Activated T-cell treated with anti-CD3 and anti-CD28 coated beads for 48 hours (primary cell): ENCODE measurements at places on chromosomes 16 and 17.

DNA sequence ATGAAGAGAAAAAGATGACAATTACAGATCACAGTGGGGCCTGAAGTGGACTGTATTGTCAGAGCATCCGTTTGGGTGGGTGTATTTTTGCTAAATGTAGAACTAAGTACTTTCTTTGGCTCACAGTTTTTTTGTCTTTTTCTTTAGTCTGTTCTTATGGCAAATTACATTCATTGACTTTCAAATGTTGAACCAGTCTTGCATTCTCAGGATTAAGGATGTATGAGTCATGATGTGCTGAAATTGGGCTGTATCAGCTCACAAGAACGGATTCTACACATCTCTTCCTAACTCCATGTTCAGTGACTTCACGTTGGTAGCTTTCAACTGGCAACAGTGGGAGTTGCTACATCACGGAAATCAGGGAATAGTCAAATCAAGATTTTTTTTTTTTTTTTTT, 66.5 kb downstream of the TEX2 start:
- DNase-seq, result no peak

DNA sequence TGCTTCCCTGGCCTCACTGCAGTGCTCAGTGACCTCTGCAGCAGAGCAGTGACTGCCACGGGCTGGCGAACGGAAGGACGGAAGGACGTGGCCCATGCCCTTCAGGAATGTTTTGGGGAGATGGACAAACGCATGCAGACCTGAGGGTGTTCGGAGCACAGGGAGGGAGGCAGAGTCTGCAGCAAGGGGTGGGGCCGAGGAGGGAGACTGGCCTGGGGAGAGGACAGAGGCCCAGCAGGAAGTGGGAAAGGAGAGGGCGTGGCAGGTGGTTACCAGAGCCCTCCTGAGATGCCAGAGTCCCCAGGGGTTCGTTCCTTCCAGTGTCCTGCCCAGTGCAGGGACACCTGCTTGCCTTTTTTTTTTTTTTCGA, 21.9 kb downstream of the ADORA2B start:
- DNase-seq, result no peak

DNA sequence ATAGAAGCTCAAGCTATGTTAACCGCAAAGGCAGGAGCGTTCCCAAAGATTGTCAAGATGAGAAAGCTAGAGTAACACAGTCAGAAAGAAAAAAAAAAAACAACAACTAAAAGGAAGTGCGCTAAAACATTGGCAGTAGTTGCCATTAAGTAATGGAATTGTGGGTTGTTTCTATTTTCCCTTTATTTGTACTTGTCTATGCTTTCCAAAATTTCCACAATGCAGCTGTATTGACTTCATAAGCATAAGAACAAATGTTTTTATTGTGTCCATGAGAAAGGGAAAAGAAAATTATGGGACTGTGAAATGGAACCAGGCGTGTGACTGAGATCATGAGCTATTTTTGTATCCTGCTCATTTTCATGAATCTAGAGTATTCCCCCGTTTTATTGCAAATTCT, 153.4 kb downstream of the TMEM114 start:
- no peak for DNase-seq

DNA sequence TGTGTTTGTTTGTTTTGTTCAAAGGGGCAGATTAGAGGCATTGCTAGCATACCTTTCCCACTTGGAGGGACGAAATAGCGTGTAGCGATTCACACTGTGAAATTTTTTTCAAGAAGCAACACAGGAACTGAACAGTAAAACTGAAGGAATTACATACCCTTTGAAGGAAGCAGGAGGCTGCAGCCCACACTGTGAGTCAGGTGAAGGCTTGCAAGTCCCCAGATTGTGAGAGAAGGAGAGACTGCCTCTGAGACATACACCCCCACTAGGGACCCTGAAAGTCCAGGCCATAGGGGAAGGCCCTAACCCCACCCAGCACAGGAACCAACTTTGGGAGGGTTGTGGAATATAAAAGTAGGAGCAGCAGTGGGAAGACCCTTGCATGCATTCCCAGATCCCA, 69.6 kb upstream of the HS3ST3A1 start:
- no peak for DNase-seq

DNA sequence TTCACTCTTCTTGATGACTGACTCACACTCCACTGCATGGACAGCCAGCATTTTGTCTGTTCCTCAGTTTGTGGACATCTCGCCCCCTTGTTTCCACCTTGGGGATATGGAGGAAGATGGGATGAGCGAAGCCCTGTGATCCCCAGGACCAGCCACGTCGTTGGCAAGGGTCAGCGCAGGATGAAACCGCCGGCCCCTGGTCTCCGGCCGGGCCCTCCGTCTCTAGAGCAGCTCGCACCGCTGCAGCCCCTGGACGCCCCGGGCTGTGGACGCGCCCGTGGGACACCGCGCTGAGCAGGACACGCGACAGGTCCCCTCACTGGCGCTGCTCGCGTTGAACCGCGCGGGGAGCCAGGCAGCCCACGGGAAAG, 604 bp upstream of the ZC3H18 start:
- no peak for DNase-seq

DNA sequence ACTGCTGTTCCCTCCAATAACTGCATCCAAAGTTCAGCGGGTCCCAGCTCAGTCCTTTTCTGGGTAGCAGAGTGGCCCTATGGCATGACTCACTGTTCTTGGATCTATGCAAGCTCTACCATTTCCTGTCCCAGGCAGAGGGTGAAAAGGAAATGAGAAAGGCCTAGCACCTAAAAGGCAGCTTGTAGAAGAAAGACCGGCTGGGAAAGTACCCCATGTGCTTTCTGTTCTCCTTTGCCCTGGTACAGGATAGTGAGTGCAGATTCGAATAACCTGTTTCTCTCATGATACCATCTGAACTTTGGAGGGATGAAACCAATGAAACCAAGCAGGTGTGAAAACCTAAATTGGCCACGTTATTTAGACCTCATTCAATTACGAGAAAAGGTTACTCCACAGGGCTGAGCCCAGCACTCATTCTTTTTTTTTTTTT, 12.7 kb upstream of the HASPIN start:
- peak; percentile 53 for DNase-seq

GRCh38 chr16:14389359-14389758, 240.7 kb downstream of the PARN start:
- DNase-seq, result no peak

DNA sequence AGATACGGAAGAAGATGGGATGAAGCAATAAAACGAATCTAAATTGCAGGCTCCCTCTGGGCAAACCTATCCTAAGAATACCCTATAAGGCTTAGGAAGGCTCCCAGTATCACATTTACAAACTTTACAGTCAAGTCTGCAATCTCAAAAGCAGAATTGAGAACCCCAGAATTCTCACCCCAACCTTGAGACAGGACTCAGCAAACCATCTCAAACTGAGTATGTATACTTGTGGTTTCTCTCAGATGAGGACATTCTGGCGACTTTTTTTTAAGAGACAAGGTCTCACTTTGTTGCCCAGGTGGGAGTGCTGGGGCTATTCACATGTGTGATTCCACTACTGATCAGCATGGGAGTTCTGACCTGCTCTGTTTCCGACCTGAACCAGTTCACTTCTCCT, 19.3 kb upstream of the ITGA2B start:
- DNase-seq, result no peak

GRCh38 chr17:48558057-48558830, 13.3 kb upstream of the HOXB2 start:
- DNase-seq, result no peak

DNA sequence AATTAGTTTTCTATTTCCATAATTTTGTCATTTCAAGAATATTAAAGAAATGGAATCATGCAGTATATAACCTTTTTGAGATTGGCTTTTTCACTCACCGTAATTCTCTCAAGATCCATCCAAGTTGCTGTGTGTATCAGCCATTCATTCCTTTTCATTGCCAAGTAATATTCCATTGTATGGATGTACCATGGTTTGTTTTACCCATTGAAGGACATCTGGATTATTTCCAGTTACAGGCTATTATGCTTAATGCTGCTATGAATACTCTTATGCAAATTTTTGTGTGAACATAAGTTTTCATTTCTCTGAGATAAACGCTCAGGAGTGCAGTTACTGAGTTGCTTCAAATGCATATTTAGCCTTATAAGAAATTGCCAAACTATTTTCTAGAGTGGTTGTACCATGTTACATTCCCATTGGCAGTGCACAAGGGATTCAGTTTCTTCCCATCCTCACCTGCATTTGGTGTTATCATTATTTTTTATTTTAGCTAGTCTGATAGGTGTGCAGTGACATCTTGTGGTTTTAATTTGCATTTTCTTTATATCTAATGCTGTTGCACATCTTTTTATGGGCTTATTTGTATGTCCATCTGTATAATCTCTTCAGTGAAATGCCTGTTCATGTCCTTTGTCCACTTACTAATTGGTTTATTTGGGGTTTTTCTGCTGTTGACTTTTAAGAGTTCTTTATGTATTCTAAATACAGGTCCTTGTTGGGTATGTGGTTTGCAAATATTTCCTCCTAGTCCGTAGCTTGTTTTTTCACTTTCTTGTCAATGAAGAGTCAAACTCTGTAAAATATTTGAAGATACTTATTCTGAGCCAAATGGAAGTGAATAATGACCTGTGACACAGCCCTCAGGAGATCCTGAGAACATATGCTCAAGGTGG, 32.7 kb downstream of the BMERB1 start:
- no peak for DNase-seq

DNA sequence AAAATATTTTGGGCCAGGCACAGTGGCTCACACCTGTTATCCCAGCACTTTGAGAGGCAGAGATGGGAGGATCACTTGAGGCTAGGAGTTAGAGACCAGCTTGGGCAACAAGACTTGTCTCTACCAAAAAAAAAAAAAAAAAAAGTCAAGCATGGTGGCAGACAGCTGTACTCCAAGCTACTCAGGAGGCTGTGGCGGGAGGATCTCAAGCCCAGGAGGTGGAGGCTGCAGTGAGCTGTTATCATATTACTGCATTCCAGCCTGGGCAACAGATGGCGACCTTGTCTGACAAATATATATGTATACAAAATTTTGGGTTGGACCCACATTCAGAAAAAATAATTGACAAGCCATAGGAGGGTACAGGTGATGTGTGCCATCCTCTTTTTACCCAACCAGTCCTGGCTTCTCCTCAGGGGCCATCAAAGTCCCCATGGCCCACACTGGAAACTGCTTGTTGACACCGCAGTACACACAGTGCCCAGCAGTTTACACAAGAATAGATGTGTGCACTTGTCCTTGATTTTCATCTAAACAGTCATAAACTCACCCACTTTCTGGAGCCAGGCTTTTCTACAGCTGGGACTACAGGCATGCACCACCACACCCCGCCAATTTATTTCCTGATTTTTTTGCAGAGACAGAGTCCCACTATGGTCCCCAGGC, 1.7 kb downstream of the CES2 start:
- DNase-seq, result no peak

DNA sequence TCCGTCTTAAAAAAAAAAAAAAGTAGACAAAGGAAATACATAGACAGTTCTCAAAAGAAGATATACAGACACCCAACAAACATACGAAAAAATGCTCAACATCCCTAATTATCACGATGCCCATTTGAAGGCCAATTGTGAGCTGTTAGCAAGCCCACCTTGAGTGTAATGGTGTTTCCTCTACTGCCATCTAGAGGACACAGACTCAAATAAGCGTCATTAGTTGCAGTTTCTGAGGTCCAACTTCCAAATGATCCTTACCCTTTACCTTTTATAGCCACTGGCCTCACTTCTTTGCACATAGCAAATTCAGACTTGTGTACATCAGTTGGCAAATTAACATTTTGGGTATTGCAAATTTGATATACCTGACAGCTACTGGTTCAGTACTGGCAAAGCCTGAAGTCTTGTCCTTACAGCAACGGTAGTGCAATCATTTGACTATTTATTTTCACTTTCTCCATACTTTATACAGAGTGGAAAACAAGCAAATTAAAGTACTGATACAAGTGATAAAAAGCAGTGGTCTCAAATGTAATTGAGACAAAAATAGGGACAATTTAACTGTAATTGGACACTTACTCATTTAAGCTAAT, 536.3 kb upstream of the EEF2KMT start:
- DNase-seq, result no peak

- no peak for DNase-seq
These were observed 11.3 kb upstream of the PHOSPHO1 start for GRCh38 chr17:49241692-49242397.

- DNase-seq, result no peak
These were observed 228.8 kb downstream of the CBLN1 start for GRCh38 chr16:49052846-49053245.

DNA sequence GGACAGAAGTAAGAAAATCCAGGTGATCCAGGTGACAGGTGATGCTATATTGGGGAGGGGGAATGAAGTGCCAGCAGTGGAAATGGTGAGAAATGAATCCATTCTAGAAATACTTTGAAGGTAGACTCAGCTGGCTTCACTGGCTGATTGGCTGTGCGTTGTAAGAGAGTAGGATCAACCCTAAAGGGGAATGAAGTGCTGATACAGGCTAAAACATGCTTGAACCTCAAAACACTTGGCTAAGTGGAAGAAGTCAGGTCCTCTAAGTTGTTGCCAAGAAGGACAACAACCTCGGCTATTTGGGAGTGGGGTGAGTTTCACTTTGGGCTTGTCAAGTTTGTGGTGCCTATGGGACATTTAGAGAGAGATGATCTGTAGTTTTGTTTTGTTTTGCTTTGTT, 24.1 kb upstream of the SCNN1B start:
- no peak for DNase-seq

DNA sequence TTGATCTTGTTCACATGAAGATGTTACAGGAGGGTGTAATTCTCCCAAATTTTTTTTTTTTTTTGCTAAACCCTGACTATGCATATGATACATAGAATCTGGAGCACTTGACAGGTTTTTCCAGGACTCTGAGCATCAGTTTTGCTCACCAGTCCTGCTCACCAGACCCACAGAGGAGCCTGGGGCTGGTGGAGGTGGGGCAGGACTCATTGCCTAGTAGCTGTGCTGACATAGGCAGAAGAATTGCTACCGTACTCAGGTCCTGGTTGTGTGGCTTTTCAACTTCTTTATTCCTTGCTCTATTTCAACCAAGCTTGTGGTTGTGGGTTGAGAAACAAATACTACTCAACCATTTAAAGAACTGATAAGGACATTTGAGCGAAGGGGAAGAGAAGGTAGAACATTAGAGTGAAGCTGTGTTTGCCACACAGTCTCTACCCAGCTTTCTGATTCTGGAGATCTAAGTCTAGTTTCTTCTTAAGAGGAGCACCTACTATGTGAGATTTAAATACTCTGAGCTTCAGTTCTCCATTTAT, 212.4 kb downstream of the UTP18 start:
- no peak for DNase-seq

DNA sequence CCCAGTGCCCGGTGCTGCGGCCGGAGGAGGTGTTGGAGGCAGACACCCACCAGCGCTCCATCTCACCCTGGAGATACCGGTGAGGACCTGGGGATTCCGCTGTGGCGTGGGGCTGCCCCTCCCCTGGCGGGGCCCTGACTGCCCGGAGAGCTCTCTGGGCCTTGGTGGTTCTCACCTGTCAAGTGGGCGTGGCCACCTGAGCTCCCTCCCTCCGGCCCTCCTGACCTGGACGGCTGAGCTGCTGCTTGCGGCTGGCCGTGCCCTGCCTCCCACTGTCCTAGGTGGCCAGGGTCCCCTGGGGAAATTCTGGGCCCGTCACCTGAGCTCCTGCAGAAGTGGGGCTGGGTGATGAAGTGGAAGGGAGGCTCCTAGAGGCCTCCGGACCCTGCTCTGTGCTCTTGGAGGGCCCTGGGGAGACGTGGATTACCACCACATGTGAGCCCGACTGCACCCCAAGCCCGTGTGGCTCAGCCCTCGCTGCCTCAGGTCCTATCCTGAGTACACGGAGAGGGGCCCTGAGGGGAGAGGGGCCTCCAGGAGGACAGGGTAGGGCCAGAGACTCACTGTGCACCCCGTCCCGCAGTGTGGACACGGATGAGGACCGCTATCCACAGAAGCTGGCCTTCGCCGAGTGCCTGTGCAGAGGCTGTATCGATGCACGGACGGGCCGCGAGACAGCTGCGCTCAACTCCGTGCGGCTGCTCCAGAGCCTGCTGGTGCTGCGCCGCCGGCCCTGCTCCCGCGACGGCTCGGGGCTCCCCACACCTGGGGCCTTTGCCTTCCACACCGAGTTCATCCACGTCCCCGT, 1.1 kb downstream of the IL17C start:
- no peak for DNase-seq
